Hair follicle dermal papilla cell (primary cell): ENCODE measurements at places on chromosomes 1 and 21. TPM values are rescaled to one million over a fixed set of nuclear protein-coding genes. Genes with fewer than 3 reads are reported as not detected.

The AMY1B gene
- not detected in 2 replicates for total RNA-seq

The USH2A gene
- under 0.01 and 0.16 TPM in 2 replicates for total RNA-seq

The CHRM3 gene
- total RNA-seq = 0.16 and 0.24 TPM in 2 replicates

The DENND2C gene
- 3.6 and 3.9 TPM in 2 replicates for total RNA-seq

The PSMB4 gene
- total RNA-seq = 204 and 248 TPM in 2 replicates

The GBP1 gene
- 105 and 107 TPM in 2 replicates for total RNA-seq

The MX2 gene
- 7.9 and 16.1 TPM in 2 replicates for total RNA-seq

The NLRP3 gene
- 0.16 and 0.24 TPM in 2 replicates for total RNA-seq

The MATN1 gene
- total RNA-seq = 0.36 TPM in 1 of 2 replicates, not detected in the other

The THEM5 gene
- not detected in 2 replicates for total RNA-seq

The RBM34 gene
- 33.1 and 38.6 TPM in 2 replicates for total RNA-seq

The RCC2 gene
- 41.7 and 54.5 TPM in 2 replicates for total RNA-seq

The ESRRG gene
- under 0.01 TPM in 1 of 2 replicates, not detected in the other for total RNA-seq

The LCK gene
- total RNA-seq = not detected in 2 replicates

The TEX38 gene
- total RNA-seq = not detected in 2 replicates

The DNASE2B gene
- not detected in 2 replicates for total RNA-seq

The C4BPB gene
- total RNA-seq = 0.24 and 0.32 TPM in 2 replicates
